ENCODE measurements at places on chromosomes 3 and 15.

DNA sequence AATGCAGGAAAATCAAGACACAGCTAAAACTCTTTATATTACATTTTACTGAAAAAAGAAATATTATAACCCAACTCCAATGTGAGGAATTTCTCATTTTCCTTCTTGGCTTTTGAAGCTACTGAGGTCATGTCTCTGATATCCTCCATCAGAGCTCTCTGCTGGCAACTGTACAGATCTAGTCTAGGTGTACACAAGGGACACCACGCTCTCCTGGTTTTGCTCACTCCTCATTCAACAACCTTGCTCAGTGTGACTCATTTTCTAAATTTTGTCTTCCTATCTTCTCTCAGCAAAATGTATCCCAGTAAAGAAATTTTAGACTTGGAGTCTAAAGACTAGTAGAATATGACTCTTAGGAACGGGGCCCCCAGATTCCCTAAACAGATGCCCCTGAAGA is 144.3 kb downstream of the KCNMB2 start:
- no peak for DNase-seq

GRCh38 chr3:193710286-193711165 is 117.5 kb downstream of the OPA1 start:
- no peak for DNase-seq

GRCh38 chr15:40595773-40596172 is 1.7 kb downstream of the KNL1 start:
- no peak for DNase-seq

DNA sequence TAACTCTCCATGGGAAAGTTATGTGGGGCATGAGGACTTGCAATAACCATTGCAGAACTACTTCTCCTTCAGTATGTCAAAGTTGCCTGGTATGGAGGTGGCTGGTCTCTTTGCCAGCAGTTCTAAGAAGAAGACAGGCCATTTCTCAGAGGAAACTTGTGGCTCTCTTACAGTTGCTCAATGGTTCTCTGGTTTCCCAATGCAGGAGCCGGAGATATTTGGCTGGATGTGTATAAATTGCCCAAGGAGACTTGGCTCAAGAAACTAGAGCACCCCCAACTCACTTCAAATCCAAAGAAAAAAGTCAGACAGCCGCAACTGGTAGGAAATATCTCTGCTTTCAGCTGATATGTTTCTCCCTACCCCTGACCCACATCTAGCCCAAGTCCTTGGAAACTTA is 24.2 kb downstream of the WDR93 start:
- no peak for DNase-seq

DNA sequence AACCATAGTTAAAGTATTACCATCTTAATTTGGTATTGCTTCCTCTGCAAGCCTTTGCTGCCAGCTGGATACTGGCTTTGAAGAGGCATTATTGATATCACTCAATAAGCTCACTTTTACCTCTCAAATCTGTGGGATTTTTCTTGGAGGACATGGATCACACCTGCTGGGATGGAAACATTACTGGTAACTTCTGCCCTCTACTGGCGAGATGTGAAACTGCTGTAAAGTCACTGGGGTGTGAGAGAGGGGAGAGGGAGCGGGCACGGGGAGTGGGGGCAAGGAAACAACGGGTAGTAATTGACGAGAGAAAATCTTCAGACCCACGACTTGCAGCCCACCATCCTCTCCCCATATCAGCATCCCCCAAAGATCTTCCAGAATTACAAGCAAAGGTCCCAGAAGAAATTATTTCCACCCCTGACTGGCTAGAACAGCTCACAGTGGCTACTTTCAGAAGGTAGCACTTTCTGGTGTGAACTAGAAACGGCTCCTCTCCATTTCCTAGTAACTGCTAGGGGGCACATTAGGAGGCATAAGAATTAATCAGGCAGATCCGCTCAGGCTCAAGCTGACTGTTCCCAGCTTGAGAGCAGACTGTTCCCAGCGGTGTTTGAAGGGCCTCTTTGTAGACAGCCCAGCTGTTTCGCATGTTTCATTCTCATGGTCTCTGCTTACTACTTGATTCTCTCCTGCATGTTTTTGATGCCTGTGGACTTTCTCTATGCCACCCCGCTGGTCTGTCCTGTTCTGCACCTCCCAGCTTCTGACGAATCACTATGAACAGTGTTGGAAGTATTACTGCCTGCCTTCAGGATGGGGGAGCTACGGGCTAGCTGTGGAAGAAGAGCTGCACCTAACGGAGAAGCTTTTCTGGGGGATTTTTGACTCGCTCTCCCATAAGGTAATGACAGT is 230.4 kb upstream of the CHRM5 start:
- DNase-seq, result no peak

DNA sequence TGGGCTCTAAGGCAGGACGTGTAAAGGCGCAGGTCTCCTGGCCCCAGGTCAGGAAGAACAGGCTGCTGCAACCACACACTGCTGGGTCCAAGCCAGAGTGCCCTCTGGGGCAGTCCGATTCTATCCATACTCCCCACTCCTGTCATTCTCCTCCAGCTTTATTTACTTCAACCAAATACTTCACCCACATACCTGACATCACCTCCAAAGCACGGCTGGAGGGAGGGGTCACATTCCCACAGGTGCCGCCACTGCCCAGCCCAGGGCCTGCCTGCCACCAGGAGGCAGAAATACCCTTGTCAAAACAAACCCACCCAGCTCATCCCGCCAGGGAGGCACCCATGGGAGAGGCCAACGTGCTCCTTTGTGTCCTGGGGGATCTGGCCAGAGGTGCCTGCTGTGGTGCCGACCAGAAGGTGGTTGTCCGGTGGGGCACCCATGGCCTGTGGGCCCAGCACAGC is 100.4 kb downstream of the DAPK2 start:
- no peak for DNase-seq

- no peak for DNase-seq
These were observed 83.6 kb upstream of the C3orf80 start for GRCh38 chr3:160141485-160142185.

All from NCI-H1436 (cell line).